ENCODE measurements at places on chromosomes 11 and 22. TPM values are rescaled to one million over a fixed set of nuclear protein-coding genes. Genes with fewer than 3 reads are reported as not detected.

The UVRAG gene
- total RNA-seq: 65.6 TPM

The PAK1 gene
- total RNA-seq: 12.9 TPM

The NPAS4 gene
- total RNA-seq: not detected

The YPEL1 gene
- total RNA-seq: 6.2 TPM

The F2 gene
- not detected for total RNA-seq

The NLRX1 gene
- 15.1 TPM for total RNA-seq

The TEX12 gene
- 0.46 TPM for total RNA-seq

The PGA5 gene
- not detected for total RNA-seq

The DAGLA gene
- 4.7 TPM for total RNA-seq

The RASSF10 gene
- total RNA-seq: not detected

The LDLRAD3 gene
- total RNA-seq: 25.1 TPM

The ISX gene
- total RNA-seq: not detected

The RBMXL2 gene
- 0.51 TPM for total RNA-seq

The OR5L1 gene
- total RNA-seq: not detected

The WNT7B gene
- total RNA-seq: not detected

The CSF2RB gene
- total RNA-seq: 20.6 TPM

The SEC14L2 gene
- total RNA-seq: 28.8 TPM

The PUS3 gene
- total RNA-seq: 15.1 TPM

The PGM2L1 gene
- 31.4 TPM for total RNA-seq

The LAYN gene
- 2.3 TPM for total RNA-seq

The TMPRSS4 gene
- not detected for total RNA-seq

The CDK2AP2 gene
- total RNA-seq: 97.0 TPM

The OR10D3 gene
- not detected for total RNA-seq

The OSM gene
- total RNA-seq: not detected

The CD3G gene
- not detected for total RNA-seq

The MIOX gene
- total RNA-seq: not detected

The APOL6 gene
- total RNA-seq: 1.3 TPM

The TPBGL gene
- total RNA-seq: not detected

The FGF4 gene
- total RNA-seq: not detected

The SYT7 gene
- 0.78 TPM for total RNA-seq

The OR52I1 gene
- not detected for total RNA-seq

The GGTLC2 gene
- not detected for total RNA-seq

The PVALB gene
- not detected for total RNA-seq

The OR8A1 gene
- total RNA-seq: not detected
